ENCODE measurements at places on chromosomes 3 and 15.

DNA sequence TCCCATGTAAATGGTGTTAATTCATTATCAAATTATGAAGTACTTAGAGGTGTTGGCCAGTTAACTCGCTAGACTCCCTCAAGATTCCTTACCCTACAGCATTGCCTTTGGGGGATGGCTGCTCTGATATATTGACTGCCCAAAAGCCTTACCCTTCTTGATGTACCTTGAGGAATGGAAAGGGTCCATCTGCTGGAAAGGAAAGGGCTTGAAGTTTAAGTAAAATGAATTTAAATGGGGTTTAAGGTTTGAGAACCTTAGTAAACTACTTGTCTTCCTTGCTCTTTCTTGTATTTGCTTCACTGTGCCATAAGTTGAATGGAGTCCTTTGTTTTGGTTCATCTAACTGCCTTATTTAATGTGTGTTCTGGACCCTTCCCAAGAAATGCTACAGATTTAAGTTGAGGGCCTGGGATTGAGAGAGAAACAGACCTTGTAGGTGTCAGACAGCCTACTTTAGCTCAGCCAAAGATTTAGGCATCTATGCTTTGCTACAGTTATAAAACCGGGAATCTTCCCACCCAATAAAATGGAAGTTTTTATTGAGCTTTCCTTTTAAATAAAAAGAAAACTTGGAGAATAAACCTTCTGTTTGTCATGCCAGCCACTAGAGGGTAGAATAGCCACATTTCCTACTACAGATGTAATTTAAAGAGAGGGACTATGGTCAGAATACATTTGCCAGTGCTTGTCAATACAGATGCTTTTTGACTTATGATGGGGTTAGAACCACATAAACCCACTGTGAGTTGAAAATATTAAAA, 25.3 kb downstream of the CMSS1 start:
- DNase-seq, result no peak

DNA sequence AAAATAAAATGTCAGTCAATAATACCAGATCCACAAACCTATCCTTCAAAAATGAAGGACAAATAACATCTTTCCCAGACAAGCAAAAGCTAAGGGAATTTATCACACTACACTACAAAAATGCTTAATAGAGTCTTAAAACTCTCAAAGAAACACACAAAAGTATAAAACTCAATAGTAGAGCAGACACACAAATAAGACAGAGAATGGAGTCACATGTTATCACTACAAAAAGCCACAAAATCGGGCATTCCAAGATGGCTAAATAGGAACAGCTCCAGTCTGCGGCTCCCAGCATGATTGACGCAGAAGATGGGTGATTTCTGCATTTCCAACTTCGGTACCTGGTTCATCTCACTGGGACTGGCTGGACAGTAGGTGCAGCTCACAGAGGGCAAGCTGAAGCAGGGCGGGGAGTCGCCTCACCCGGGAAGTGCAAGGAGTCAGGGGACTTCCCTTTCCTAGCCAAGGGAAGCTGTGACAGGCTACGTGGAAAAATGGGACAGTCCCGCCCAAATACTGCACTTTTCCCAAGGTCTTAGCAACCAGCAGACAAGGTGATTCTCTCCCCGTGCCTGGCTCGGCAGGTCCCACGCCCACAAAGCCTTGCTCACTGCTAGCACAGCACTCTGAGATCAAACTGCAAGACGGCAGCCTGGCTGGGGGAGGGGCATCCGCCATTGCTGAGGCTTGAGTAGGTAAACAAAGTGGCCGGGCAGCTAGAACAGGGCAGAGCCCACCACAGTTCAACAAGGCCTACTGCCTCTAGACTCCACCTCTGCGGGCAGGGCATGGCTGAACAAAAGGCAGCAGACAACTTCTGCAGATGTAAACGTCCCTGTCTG, 46.3 kb downstream of the SENP7 start:
- DNase-seq, result peak; percentile 86

GRCh38 chr3:129058441-129059200, 2.0 kb upstream of the GP9 start:
- no peak for DNase-seq

GRCh38 chr3:141015481-141015880, 35.7 kb upstream of the SPSB4 start:
- DNase-seq, result no peak

DNA sequence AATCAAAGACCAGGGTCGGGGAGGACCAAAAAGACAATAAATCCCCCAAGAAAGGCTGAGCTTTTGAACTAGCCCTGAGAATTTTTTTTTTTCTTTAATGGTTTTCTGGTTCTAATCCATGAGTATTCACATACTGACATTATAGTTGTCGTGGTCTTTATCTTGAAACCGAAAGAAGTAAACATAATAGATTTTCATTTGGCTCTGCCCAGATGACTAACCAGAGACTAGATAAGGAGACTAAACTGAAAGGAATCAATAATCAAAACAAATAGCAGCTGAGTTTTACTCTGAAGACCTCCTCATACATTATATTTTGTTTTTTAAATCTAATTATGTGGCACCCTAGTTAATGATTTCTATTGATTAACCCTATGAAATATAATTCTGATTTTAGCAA, 381.4 kb downstream of the CNTN3 start:
- no peak for DNase-seq

- DNase-seq, result no peak
Observed at GRCh38 chr15:75928680-75929608, 25.3 kb downstream of the FBXO22 start.

DNA sequence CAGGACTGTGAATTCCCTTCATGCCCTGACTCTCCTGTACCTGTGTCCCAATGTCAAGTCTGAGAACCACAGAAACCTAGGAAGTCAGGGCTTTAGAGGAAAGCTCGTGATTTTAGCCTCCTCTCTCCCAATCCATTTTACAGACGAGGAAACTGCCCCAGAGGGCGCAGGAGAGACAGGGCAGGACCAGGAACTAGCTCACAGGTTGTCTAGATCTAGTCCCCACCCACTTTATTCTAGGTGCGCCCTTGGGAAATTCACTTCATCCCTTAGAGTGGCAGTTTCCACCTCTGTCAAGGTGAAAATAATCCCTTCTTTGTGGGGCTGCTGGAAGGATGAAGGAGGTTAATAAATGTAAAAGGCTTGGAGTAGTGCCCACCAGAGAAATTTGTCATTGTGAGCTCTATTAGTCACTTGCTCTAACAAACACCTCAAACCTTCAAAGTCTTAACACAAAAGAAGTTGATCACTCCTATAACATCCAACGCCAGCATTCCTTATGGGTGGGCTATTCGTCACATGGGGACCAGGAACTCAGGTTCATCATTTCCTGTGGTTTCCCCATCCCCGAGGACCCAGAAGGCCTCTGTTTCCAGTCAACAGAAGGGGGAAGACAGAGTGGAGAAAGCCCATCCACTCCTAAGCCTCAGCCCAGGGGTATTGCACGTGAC, 282.3 kb downstream of the XXYLT1 start:
- DNase-seq, result no peak

- DNase-seq, result no peak
Observed at GRCh38 chr3:172135185-172135584, 95.8 kb downstream of the FNDC3B start.

DNA sequence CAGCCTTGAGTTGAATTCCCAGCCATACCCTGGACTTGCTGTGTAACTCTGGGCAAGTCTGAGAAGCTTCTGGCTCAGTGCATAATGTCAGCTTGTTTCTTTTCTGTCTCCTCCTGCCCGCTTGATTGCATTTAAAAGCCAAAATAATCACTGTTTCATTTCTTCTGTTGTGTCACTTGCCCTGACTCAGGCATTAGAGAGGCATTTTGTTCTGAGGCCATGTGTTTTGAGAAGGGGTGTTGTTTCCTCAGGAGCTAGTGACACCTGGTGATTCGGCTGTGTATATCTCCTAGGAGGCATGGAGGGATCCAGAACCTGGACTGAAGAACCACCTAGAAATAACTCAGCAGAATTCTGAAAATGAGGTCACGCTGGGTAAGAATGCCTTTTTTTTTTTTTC, 16.0 kb downstream of the WDR73 start:
- DNase-seq, result no peak

- no peak for DNase-seq
Observed at GRCh38 chr3:31498791-31499190, 33.9 kb upstream of the STT3B start.

GRCh38 chr15:48102167-48102566, 18.6 kb upstream of the SLC24A5 start:
- DNase-seq, result no peak

DNA sequence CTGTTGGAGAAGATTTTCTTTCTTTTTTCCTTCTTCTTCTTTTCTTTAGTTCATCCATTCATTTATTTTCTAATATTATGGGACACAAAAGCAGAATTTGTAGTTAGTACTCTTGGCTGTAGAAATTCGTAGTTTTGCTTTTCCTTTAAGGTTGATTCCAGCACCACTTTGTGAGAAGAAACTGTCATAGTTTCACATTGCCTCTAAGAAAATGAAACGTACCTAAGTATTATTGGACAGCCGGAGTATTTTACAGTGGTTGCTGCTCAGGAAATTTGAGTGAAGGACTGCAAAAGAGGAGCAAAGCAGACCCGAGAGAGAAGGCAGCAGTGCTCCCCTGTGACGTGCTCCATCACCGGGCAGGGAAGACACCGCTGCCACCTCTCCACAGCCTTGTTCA, 48.1 kb downstream of the PLCL2 start:
- no peak for DNase-seq

GRCh38 chr3:157551961-157552360, 48.7 kb upstream of the VEPH1 start:
- DNase-seq, result no peak

DNA sequence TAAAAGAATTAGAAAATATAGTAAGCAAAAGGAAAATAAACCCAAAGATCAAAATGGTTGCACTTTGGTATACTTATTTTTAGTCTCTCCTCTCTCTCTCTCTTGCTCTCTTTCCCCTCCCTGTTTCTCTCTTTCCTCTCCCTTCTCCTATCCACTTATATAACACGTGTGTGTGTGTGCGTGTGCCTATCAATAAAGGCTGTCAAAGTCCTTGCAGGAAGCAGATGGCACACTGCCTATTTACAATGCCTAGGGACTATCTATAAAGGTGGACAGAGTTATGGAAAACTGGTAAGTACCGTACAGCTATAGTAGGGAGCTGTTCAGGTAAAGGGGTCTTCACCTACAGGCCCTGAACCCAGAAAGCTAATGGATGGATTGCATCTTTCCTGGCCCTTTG, 161.6 kb downstream of the SQOR start:
- no peak for DNase-seq

DNA sequence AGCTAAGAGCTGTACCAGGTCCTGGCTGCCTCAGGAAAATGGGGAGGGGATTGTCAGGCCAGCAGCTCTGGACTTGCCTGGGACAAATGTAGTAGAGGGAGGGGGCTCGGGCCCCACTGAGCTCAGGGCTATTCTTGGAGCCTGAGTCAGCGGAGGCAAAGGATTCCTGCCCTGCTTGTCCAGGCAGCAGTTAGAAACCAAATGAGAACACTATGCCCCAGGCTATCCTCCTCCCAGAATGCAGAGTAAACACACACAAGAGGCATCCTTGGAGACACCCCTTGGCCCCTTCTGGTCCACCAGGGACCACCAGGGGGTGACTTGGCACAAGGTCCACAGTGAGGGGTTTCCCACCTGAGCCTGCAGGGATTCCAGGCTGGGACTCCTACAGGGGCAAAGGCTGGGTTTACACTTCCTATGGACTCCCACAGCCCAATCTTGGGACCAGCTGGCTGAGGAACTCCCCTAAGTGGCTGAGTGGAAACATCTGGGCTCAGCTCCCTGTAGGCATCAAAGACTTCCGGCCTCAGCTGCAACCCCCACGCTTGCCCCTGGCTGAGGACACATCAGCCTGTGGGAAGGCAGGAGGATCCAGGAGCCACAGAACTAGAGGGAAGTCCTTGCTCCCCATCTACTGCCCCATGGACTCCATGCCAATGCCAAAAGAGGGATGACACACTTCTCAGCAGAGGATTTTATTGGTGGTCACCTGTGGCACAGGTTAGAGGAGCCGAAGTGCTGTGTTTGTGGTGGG, 3.4 kb upstream of the COL7A1 start:
- DNase-seq, result no peak

DNA sequence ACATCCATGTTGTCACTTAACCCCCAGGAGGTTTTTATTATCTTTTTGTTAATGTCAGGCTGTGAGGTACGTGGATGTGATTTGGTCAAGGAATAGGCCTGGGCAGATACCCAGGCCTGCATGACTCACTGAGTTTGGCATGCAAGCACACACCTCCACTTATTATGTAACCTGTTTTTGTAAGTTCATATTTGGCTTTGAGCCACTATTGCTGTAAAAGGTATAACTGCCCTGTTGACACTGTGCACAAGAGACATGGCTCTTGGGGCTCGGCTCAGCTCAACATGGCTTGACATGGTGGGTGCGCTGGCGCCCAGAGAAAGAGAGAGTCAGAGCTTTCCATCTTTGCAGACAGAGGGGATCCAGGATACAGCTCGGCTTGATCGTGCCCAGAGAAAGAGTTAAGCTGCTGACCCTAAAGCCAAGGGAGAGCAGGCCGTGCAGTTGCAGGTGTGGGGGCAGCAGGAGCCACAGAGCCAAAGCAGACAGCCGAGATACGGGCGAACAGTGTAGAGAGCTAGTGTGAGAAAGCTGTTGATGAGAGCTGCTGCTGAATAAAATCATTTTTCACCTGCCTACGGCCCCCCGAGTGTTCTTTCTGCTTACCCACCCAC, 67.9 kb upstream of the UNC13C start:
- DNase-seq, result no peak

DNA sequence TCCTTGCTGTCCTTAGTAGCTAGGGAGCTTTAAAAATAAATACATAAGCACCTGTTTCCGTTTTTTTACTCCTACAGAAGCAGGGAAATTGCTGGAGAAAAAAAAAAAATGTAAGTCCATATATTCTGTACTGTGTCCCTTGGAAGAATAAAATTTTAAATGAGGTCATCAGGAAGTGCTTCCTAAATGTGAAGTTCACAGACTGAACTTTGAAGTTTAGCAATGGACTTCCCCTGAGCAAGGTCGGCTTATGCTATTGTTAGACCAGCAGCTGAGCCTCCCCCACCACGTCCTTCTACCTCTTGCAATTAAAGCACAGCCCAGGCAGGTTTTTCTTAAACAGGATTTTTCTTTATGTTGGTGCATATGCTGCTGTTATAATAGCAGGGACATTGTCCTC, 26.3 kb downstream of the LIPC start:
- DNase-seq, result no peak

- no peak for DNase-seq
Observed at GRCh38 chr3:127170814-127171213, 22.1 kb upstream of the PRR23E start.

- peak; percentile 18 for DNase-seq
Observed at GRCh38 chr15:64892847-64893403, 18.8 kb upstream of the ANKDD1A start.

GRCh38 chr3:155317211-155317610, 23.7 kb upstream of the STRIT1 start:
- no peak for DNase-seq

- DNase-seq, result peak; percentile 4
Observed at GRCh38 chr3:38648659-38649499, 608 bp downstream of the SCN5A start.

Data from CD8-positive, alpha-beta memory T cell (primary cell).